ENCODE measurements at places on chromosomes 11 and 22.

- DNase-seq = no peak
Observed at GRCh38 chr11:124577716-124578427, 8.1 kb downstream of the OR8A1 start.

DNA sequence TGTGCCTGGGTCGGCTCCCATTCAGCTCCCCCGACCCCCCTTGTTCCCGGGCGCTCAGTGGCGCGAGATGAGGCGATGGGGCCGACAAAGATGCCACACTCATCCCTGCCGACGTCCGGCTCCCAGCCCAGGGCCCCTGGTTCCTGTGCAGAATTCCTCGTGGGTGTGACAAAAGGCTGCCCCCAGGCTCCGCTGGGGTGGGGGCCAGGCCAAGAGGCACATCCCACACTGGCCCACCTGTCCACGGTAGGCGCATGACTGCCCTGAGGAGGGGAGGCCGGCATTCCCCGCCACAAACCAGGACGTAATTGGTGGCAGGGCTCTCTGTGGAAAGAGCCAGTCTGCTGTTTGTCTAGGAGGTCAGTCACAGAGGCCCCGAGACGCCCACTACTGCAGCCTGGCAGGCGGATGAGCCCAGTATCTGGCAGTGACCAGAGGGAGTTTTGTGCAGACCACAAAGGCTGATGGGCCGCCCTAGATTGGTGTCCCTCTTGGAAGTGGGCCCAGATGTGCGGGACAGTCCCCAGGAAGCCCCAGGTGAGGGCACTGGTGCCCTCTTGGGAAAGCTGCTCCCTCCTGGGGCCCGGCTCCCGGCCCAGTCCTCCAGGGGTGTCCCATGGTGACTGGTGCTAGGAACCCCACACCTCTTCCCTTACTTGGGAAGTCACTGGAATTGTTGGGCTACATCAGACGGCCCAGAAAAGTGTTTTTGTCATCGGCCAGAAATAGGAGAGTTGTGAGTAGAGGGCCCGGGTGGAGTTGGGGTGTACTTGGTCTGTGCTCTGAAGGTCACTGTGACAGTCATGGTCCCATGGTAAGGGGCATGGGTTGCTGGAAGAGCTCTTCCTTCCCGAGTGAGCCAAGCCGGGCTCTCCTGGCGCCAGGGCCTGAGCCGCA, 5.8 kb downstream of the CCND1 start:
- DNase-seq = no peak

GRCh38 chr11:43116071-43116470, 195.7 kb upstream of the API5 start:
- DNase-seq = no peak

GRCh38 chr22:29225422-29226090, 19.9 kb downstream of the EMID1 start:
- DNase-seq = peak; percentile 45

- peak; percentile 21 for DNase-seq
Observed at GRCh38 chr11:127345819-127346459, 345.4 kb upstream of the KIRREL3 start.

DNA sequence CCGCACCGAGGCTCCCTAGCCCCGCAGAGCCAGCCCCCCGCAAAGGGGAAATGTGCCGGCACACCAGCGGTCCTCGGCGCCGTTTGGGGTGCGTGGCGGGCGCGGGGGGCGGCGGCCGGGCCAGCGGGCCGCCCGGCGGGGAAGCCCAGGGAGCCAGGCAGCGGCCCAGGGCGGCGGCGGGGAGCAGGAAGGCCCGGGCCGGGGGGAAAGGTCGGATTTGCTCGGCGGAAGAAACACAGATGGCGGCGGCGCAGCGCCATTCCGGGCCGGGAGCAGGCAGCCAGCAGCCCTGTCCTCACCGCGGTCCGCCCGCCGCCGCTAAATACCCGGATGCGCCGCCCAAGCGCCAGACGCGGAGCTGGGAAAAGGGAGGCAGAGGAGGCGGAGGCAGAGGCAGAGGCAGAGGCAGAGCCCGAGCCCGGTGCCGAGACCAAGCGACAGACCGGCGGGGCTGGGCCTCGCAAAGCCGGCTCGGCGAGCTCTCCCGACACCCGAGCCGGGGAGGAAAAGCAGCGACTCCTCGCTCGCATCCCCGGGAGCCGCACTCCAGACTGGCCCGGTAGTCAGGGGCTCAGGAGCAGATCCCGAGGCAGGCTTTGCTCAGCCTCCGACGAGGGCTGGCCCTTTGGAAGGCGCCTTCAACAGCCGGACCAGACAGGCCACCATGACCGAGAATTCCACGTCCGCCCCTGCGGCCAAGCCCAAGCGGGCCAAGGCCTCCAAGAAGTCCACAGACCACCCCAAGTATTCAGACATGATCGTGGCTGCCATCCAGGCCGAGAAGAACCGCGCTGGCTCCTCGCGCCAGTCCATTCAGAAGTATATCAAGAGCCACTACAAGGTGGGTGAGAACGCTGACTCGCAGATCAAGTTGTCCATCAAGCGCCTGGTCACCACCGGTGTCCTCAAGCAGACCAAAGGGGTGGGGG, 2.6 kb upstream of the GCAT start:
- peak; percentile 77 for DNase-seq

DNA sequence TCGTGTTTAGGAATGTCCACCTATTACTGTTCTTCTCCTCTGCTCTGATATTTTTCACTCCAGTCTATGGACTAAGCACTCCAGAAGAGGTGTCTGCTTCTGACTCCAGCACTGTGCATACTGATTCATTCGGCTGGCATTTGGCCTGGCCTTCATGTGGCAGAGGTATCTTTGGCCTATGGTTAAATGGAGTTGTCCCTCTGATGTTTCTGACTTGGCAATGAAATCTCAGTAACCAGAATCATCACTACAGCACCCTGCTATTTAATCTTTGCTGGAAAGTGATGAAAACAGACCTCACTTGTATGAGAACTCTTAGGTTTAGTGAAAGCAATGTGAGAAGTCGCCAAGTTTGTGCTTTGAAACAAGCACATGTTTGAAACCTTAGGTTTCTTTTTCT, 155.2 kb downstream of the MAML2 start:
- peak; percentile 91 for DNase-seq

DNA sequence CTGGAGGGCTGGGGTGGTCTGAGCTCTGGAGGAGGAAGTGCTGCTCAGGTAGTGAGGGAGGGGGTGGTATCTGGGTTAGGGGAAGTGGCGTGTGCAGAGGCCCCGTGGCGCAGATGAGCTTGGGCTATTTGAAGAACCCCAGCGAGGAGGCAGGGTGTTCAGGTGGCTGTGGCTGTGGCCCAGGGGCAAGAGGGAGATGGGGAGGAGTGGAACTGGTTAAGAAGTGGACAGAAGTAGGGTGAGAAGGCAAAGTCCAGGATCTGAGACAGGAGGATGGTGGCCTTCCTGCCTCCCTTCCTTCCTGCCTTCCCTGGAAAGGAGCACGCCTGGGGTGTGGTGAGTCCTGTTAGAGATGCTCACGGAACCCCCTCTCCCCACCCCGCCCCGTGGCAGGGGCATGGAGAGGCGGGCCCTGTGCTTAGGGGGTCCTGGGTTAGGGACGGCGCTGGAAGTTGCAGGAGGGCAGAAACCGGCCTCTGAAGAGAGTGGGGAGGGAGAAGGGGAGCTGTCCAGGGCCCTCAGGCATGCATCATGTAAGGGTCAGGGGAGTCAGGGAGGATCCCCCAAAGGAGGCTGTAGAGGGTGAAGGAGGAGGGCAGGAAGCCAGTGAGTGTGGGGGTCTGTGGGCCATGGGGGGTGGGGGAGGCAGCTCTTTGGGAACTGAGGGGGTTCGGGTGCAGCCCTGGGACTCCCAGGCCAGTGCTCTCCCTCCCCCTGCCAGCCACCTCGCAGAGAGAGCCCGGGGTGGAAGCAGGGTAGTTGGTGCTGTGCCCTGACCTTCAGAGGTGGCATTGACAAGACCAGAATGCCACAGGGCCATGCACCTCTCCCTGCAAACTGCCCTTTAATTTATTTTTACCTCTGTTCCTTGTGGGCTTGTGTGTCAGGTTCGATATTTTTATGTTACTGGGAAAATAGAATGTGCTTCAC, 63.7 kb upstream of the PARVG start:
- no peak for DNase-seq

DNA sequence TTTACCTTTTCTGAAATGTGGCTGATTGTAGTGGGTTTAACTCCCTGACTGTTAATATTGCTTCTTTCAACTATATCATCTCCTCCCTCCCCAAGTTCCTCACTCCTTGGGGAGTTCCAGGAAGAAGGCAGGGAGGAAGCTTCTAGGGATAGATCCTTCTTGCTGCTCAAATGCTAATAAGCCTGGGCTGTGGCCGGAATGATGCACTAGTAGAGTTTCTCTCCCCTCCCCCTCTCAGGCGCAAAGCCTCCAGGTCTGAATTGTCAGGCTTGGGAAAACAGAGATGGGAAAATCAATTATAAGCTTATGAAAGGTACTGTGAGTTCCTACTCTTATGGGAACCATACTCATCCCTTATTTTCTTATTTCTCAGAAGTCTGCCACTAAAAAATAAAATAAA, 30.8 kb downstream of the FEZ1 start:
- no peak for DNase-seq

DNA sequence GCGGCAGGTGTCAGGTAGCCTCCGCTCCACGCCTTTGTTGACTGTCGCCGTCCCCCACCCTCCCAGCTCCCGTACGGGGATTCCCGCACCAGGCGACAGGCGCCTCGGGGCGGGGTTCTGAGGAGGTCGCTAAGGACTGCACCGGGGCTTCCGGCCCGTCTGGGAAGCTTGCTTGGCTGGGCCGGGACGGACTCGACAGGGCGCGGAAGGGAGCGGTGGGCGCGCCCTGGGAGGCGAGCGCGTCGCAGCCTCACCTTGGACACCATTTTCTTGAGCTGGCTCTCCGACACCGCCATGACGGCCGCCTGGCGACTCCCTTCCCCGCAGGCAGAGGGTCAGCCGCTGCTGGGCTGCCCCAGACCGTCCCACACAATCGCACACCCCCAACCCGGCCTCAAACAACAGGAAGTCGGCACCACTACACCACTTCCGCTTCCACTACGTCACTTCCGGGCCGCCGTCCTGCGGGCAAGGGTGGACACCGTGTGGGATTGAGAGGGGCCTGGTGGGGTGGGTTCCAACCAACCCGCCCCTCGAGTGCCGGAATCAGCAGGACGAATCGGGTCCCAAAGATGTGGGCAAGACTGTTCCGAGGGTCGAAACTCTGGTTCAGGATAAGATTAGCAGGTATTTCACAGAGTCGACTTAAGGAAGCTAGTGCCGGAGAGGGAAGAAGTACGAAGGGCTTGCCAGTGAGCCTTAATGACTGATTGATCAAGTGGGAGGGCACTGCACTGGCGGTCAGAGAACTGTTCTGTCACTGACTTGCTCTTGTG, at the start of gene TSG101:
TSG101 (minus strand) TSS at position 422 of the 776 bp plus-strand sequence; CDS start at position 296, 126 bp downstream.
- peak; percentile 90 for DNase-seq

- DNase-seq = no peak
Observed at GRCh38 chr11:20363149-20363499, 390 bp upstream of the HTATIP2 start.

DNA sequence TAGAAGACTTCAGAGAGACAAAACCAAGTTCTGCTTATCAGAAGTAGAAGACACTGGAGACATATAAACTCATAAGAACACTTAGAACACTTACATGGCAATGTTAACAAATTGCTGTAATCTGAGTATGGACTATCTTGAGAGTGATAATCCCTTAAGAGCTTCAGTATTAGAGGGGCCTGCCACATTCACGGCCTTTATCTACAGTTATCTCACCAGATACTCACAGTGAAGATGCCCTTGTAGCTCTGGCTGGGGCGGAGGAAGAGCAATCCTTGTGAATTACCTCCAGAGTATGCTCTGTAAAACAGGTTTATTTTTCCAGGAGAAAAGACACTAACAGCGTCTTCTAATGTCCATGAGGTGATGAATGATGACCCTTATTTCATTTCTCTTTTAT, 762.8 kb downstream of the FAM181B start:
- DNase-seq = no peak

DNA sequence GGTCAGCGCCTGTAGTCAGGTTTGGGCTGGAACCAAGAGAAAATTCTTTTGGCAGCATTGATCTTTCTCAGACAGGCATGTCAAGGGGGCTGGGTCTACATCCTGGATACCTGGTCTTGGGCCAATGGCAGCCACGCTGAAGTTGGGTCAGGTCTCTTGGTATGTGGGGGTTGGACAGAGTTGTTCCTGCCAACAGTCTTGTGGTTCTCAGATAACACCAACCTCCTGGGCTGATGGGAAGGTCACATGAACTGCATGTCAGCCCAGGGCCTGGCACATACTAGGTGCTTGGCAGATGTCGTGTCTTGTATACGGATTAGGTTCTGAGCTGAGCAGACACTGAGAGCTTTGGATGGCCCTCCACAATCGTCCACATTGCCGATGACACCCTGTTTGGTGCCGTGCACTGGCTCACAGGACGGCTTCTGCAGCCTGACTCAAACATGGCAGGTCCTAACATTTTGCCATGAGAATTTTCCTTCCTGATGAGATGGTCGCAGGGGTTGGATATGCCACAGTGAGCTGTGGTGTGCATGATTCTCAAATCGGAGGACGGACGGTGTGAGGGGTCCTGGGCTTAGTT, 42.0 kb downstream of the FBLN1 start:
- DNase-seq = peak; percentile 62

GRCh38 chr11:41394521-41395195, 64.8 kb downstream of the LRRC4C start:
- no peak for DNase-seq

GRCh38 chr11:47004595-47005033, 68.1 kb downstream of the CSTPP1 start:
- peak; percentile 99 for DNase-seq

DNA sequence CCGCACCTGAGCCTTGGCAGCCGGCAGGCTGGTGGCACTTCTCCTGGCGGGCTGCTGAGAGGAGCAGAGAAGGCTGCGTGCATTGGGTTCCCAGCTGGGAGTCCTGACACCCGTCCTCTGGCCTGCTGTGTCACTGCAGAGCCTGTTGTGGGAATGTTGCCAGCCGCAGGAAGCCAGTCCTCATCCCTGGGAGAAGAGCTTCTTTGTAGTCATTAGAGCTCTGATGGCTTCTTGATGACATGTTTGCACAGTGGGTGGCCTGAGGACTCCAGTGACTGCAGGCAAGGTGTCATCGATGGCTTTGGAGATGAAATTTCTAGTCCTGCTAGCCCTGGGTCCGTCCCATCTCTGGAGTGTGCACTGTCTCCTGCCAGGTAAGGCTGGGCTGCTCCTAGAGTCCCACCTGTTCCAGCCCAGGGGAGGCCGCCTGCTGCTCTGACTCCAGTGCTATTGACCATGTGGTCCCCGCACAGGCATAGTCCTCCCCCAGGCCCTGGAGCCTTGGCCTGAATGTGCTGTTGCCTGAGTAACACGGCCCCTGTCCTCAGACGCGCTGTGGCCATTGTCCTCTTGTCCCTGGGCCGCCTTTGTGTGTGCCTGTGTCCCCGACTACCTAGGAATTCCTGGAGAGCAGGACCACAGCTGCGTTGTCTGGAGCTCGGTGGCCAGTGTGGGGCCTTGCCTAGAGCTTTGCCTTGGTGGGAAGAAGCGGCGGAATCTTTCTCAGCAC, 129.2 kb downstream of the CACNA1I start:
- no peak for DNase-seq

Data from iris pigment epithelial cell (primary cell).